ENCODE measurements at places on chromosomes 3 and 15.

DNA sequence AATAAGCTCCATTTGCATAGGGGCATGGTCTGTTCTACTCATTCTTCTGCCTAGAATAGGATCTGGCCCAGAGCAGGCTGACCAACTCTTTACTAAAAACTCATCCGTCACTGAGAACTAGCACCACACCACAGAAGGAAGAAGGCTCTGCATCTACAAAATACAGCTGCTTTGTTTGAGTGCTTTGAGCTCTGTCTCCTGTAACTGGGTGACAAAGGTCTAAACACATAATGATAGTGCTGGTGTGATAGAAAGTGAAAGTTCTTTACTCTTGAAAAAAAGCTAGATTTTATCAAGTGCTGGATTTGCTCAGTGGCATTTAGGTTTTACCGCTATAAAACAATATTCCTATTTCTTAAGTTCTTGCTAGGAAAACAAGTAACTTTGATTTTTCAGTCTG lies 140.7 kb downstream of the FHIT start:
- DNase-seq, result no peak

GRCh38 chr3:116757315-116757714 lies 47.7 kb downstream of the TUSC7 start:
- DNase-seq, result no peak

- peak; percentile 46 for DNase-seq
These were observed 54.1 kb downstream of the LEO1 start for GRCh38 chr15:51917493-51917892.

DNA sequence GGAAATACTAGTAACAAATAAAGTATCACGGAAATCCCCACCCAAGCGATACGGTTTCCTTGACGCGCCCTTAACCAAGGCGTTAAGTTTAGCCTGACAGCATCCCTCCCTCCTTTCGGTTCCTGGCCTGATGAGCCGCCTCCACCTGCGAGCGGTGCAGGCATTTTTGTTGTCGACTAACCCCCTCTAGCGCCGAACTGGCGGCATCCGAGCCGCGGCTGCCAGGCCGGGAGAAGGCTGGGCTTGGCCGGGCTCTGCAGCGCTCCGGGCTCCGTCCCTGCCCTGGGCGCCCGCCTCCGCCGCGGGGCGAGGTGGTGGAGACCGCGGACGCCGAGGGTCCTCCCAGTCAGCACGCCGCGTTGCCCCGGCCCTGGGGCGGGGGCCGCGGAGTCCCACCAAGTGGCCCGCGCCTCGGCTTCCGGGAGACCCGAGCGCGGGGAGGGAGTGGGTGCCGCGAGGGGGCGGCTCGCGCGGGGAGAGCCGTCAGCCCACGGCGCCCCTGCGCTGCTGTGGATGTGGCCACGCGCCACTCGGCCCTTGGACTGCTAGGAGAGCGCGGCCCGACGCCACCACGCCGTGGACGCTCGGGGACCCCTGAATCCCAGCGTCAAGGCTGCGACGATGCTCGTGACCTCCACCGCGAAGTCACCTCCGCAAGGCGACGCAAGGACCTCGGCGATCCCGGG lies 1.1 kb upstream of the EPHA6 start:
- peak; percentile 63 for DNase-seq

DNA sequence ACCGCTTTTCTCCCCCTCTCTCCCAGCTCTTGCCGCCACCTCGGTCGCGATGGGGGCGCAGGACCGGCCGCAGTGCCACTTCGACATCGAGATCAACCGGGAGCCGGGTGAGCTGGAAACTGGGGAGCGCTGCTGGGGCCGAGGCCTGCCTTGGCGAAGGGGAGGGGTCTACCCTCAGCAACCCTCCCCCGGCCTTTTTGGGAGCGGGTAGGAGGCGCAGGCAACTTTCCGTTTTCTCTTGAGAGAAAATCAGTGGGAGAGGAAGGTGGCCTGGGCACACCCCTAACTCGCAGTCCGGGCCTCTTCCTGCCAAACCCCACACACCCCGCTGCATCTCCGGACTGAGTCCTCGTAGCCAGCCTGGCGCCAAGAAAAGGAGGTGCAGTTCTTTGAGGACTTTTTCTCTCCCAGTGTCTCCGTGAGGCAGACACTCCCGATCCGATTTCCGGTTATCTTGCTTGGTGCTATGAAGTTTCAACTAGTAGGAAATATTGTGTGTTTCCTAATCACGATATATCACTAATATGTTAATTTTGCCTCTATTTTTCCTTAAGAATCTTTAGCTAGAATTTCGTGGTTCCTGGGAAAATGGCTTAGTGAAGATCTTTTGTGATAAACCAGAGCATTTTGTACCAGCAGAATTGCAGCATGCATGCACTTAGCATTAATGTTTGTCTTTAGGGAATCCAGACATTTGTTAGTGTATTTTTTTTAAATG lies 631 bp downstream of the NKTR start:
- DNase-seq, result peak; percentile 64

DNA sequence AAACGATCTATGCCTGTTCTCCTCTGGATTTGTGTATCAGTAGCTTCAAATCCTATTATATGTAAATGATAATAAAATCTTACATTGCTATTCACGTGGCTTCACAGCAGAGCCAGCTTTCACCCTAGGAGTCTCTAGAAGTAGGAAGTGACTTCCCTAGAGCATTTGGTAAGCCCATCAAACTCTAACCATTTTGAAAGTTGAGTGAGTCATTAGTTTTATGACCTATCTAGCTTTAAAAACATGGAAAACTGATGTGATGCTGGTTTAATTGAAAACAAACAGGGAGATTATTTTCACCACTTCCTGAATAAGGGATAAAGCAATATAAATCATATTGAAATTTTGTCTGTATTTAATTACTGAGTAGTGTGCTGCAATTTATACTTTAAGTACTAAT lies 275.2 kb downstream of the EPHA6 start:
- no peak for DNase-seq

- DNase-seq, result no peak
These were observed 8.9 kb downstream of the NSUN3 start for GRCh38 chr3:94071713-94072284.

DNA sequence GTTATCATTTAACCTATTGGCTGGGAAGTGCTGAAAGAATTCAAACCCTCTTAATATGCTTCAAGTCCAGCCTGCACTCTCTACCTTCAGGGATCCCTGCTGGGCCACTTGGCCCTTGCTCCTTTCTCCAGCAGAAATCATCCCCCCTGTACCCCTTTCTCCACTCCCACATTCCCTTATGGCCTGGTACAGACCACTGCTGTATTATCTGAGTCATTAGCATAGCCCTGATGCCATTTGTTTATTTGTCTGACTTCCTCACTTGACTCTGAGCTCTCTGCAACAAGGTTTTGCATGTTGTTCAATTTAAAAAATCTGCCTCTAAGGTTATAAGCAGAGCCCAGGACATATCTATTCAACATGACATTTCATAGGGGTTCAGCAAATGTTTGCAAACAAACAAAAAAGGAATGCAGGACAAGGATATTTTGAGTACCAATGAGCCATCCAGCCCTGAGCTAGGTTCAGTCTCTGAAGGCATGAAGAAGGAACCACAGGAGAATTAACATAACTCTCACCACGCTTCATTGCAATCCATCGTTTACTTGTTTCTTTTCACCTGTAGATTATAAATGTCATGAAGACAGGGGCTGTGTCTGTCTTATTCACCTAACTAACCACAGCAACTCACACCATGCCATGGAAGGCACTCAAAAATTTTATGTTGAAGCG lies 26.6 kb upstream of the HES1 start:
- DNase-seq, result no peak

DNA sequence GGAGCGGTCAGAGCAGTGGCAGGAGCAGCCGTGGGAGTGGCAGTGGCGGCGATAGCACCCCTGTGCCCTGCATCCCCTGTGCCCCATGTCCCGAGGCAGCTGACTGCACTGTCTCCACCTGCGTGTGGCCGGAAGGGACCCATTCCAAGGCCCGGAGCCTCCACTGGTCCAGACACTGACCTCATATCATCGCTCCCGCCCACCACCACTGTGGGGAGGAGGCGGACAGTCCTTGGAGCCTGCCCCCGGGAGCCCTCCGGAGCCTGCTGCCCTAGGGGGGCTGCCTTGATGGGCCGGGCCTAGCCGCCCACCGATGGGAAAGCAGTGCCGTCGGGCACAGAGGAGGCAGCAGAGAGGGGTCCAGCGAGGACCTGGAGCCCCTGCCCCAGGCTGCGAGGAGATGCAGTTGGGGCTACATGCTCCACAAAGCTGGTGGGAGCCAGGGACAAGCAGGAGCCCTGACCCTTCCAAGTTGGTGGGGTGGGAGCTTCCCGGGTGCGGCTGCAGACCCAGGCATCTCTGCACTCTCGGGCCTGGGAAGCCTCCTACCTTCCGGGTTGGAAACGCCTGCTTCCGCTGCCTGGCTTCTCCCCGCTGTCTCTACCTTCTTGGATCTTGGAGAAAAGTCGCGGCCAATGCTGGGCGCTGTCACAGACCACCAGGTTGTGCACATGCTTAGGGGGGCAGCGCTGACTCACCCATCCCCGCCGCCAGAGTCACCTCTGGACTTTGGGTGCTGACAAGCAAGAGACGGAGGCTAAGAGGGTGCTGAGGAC lies 283.2 kb upstream of the ROBO1 start:
- DNase-seq, result no peak

DNA sequence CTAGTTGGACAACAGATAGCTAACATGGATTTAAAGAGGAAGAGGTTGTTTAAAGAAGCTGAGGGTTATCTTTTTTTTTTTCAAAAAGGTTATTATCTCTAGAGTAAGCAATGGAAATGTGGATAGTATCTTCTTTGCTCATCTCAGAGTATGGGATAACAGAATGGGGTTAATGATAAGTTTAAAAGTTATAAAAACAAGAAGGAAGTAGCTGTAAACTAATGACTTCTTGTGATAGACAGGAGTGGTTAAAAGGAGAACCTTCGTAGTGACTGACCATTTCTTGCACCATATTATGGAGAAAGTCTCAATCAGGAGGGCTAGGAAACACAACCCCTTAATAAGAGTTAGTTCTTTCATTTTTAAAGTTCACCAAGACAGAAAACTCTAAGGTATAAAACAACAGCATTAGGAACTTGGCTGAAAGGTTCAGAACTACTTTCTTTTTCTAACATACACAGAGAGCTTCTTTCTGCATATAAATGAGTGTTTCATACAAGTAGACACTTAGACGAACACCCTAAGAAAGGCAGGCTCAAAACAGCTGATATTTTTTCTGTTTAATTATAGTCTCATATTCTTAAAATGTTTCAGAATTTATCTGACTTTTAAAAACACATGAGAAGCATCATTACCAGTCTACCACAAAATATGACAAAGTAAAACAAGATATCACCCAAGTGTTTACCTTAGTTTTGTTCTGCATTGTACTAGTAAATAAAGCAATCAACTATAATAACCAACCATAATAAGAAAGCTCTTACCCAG lies 140.0 kb downstream of the MEIS2 start:
- DNase-seq, result no peak

GRCh38 chr15:39880718-39881387 lies 39.2 kb downstream of the GPR176 start:
- no peak for DNase-seq

- DNase-seq, result peak; percentile 53
These were observed 244.6 kb downstream of the STXBP5L start for GRCh38 chr3:121152573-121152972.

DNA sequence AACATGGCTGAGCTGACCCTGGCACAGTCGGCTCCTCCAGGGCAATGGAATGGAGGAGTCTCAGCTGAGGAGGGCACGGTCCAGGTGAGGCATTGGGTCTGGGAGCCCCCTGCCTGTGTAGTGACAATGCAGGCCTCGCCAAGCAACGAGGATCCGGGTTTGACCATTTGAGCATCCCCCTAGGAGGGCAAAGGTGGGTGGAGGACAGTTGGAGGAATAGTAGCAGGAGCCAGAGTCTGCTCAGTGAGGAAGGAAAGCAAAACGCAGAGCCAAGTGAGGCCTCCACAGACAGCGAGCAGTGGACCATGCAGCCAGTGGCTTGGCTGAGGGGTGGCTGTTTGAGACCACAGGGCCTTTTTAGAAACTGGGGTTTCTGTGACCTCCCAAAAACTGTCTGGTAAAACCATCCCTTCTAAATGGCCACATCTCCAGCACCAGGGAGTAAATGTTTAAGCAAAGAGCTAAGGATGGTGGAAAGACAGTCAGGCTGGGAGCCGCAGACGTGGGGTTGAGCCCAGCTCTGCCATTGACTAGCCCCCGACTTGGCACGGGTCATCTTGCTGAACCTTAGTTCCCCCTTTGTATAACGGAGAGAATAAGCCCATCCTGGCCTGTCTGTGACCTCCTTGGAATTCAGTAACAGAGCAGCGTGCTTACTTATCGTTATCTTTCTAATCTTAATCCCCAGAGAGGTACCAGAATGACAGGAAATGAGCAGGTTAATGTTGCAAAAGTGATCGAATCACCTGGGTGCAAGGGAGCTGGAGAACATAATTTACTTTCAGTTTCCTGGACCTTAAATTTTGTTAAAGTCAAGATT lies 46.8 kb downstream of the CMTM6 start:
- no peak for DNase-seq

DNA sequence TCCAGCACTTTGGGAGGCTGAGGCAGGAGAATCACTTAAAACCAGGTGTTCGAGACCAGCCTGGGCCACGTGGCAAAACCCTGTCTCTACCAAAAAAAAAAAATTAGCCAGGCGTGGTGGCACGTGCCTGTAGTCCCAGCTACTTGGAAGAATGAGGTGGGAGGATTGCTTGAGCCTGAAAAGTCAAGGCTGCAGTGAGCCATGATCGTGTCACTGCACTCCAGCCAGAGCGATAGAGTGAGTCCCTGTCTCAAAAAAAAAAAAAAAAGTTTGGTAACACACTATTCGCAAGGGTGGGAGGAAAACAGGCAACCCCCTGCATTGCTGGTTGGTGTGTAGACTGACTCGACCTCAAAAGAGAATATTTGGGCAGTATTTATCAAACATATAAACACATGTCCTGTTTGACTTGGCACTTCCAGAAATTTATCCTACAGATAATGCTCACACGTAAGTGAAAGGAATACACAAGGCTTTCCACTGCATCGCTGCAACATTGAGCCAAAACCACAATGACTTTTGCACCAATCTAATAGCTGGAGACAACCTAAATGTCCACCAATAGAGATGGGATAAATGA lies 3.1 kb upstream of the ANPEP start:
- peak; percentile 39 for DNase-seq

- no peak for DNase-seq
These were observed 134.4 kb upstream of the FAM3D start for GRCh38 chr3:58800940-58801339.

DNA sequence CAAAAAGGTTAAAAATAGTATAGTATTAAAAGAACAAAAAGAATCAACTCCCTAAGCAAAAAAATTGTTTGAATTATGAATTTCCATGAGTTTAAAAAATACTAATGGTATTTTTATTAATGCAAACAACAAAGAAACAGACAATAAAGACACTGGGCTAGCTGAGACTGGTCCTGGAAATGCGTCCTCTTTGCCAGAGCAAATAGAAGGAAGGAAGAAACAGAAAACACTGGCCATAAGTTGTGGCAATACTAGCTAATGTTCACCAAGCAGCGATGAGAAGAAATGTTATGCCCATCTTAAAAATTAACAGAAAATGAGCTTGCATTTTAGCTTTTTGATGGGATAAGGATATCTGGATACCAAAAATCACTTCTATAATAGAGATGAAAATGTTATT lies 88.6 kb downstream of the TBL1XR1 start:
- no peak for DNase-seq
